H9 (cell line): ENCODE measurements at places on chromosomes 12 and 14.

GRCh38 chr12:100489251-100489820 is 15.7 kb downstream of the NR1H4 start:
- no peak for DNase-seq

GRCh38 chr12:46160101-46160980 is 108.5 kb downstream of the SLC38A1 start:
- DNase-seq = no peak

DNA sequence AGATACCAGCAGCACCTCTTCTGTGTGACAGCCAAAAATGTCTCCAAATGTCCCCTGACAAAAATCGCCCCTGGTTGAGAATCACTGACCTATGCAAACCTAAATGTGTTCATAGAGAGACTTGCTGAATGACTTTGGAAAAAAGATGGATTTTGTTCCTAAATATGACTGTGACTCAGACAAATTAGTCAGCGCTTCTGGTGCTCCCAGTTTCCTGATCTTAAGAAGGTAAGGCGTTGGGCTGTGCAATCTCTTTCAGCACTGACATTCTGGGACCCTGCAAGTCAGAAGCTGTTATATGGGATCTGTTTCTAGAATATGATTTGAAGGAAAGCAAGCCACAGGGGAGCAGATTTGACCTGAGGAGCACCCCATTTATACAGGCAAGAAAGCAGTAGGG is 90.6 kb upstream of the PWP1 start:
- DNase-seq = no peak

DNA sequence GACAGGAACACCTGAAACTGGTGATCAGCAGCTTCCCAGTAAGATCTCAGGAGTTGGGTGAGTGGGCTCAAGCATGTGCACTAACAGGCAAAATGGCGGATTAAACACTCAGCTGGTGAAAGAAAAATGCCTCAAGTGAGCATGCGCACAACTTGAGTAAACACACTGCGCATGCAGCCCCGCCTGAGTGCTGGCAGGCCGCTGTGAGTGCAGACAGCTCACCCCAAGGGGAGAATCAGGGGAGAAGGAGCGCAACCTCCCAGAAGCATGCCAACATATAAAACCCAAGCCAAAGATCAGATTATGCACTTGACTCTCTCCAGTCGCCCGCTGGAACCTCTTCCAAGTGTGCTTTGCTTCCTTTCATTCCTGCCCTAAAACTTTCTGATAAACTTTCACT is 125.8 kb downstream of the VRK1 start:
- no peak for DNase-seq

- DNase-seq = peak; percentile 24
Observed at GRCh38 chr14:104898195-104898558, 26.5 kb upstream of the PLD4 start.

DNA sequence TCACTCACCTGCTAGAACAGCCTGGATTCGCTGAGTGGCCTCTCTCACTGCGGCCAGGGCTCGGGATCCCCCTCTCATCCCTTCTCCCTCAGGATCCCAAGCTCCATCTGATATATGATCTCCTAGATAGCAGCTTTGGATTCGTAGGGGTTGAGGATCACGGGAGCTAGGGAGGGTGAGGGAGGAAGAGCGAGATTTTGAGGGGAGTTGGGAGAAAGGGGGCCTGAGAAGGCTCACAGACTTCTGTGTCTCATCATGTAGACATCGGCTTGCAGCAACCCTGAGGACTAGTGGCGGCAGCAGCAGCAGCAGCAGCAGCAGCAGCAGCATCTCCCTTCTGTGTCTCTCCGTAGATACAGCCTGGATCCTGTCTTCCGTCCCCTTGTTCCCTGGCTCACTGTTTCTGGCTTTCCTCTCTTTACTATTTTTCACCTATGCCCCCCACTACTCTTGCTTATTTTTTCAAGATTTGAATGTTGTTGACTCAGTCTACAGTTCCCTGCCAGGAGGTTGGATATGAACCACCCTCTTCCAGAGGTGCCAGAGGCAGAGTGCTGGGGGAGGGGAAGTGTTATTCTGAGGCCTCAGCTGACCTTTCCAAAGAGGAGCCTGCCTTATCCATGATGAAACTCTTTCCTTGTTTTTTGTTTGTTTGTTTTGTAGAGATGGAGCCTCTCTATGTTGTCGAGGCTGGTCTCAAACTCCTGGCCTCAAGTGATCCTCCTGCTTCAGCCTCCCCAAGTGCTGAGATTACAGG is at the start of gene CIROP:
Gene CIROP, minus strand, starts transcription at position 399 of the 757 bp plus-strand sequence. Its CDS starts 69 bp downstream, at position 330.
- DNase-seq = no peak
